NCI-H774 (cell line): ENCODE measurements at places on chromosomes 2 and 18.

DNA sequence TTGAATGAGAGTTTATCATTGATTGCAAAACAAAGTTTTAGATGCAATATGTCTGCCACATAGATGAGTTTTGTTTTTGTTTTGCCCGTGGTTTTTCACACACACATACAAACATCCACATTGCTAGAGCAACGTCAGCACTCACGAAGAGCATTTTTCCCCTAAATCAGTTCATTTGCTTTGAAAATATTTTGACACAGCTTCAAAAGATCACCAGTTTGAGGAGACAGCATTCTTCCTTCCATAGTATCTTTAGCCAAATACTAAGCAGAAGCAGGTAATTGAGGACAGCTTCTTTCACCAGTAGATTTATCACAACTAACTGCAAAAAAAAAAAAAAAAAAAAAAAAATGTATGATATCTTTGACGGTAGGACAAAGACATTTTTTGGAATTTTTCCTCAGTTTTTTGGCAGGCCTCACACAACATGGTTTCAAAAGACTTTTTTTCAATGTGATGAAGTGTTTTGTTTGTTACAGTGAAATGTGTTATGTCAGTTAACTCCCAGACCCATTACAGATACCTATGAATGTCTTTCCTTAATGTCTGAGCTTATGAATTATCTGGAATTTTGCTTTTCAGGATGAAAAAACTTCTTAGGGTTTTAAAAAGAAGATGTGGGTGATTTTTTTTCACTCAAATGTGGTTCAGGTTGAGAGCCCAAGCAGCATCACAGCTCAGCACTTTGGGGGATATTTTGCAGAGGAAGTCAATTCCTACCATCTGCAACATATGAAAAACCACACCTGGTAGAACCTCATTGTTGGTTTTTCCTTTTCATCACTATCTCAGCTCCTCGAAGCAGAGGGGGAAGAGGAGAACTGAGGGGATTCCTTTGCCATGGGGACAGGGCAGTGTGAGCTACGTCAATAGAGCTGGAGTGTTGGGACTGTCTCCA lies 31.6 kb downstream of the AOX1 start:
- DNase-seq, result no peak

GRCh38 chr2:236964291-236964690 lies 121.4 kb upstream of the COPS8 start:
- DNase-seq, result no peak

DNA sequence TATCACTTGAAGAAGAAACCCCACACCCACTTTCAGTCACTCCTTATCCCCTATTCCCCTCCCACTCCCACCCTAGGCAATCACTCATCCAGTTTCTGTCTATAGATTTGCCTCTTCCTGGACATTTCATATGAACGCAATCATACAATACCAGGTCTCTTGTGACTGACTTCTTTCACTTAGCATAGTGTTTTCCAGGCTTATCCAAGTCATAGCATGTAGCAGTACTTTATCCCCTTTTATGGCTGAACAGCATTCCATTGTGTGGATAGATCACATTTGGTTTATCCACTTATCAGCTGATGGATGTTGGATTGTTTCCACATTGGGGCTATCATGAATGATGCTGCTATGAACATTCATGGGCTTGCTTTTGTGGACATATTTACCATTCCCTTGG lies 6.6 kb downstream of the CFAP221 start:
- no peak for DNase-seq

GRCh38 chr2:166246901-166247300 lies 119.1 kb upstream of the SCN1A start:
- DNase-seq, result no peak

DNA sequence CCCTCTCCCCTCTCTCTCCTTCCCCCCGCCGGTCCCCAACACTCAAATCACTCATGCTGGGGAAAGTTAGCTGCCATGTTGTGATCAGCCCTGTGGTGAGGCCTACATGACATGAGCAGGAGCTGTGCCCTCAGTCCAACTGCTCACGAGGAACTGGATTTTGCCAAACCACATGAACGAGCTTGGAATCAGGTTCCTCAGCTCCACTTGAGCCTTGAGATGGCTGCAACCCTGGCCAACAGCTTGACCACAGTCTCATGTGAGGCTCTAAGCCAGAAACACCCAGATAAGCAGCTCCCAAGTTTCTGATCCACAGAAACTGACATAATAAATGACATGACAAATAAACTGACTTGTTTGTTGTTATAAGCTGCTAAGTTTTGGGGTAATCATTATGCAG lies 38.4 kb downstream of the ARL4C start:
- DNase-seq, result no peak

DNA sequence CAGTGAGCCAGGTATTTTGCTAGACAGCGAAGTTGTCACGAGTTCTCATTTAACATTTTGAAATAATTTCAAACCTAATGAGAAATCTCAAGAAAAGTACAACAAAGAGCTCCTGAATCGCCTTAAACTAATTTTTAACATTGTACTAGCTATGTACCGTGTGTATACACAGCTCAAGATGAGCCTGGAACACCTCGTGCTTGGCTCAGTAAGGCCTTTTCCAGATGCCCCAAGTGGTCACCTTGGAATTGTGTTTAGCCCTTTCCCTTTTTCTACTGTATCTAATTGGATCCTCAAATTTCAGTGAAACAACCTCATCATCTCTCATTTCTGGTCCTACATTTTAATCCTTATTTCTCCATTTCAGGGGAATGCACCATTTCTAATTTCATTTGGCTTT lies 7.2 kb downstream of the PTPN4 start:
- DNase-seq, result no peak

DNA sequence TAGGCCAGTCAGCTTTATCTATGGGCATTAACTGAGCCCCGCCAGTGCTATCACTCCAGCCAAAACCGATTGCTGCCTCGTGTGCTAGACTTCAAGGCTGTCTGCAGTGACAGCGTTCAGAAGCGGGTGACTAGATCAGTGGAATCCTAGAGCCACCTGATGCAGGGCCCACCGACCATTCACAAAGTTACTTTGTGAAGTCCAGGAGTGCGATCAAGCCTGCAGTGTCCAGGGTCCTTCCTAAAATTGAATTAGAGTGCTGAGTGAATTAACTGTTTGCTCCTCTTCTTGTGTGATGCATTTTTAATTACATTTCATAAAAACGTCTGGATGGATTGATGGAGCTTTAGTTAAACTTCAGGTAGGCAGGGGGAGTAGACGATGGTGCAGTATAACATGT lies 13.9 kb downstream of the PCARE start:
- DNase-seq, result no peak

GRCh38 chr2:219658196-219658846 lies 30.9 kb downstream of the SLC4A3 start:
- no peak for DNase-seq

DNA sequence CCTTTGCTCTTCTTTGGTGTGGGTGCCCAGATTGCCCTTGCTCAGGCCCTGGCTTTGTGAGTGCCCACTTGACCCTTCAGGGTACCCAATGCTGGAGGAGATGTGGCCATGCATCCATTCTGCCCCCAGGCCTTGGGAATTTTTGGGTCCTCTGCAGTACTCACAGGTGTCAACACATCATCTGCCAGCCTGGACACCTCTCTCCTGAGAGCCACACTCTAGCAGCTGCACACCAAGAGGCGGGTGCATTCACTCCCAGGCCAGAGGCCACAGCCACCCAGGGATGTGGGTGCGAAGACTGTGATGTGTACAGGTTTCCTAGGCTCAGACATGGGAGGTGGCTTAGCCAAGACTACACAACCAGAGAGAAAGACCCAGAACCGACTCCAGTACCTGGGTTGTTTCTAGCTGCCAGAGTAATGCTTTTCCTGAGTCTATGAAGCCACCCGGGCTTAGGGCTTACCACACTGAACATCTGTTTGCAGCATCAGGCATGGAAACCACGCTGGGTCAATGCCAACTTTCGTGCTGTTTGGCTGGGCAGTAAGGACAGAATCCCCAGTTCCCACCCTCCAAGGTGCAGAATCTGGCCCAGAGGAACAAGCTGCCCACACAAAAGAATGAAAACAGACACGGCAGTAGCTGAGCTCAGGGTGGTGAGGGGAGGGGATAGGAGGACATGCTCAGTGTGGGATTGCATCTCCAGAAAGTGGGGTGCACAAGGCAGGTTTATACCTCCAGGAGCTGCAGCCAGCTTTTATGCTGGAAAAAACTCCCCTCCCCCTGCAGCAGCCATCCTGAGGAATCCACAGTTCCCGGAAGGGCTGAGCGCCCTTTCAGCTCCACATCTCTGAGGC lies 40.1 kb downstream of the KCNF1 start:
- no peak for DNase-seq

DNA sequence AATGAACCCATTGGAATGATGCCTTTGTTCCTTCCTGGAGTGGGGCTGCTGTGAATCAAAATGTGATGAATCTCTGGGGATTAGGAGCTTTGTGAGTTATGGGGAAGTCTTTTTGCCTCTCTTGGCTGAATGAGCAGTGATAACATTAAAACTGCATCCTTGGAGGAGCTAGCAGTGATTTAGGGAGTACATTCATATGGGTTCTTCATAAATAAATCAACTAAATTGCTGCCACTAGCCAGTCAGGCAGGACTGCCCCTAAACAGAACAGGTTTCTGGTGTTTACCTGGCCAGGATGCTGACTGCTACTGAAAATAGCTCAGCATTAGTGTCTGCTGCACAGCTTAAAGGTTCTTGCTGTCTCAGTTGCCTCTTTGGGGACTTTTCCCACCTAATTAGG lies 244.5 kb upstream of the MEX3C start:
- no peak for DNase-seq

- no peak for DNase-seq
Observed at GRCh38 chr2:15984368-15985255, 44.3 kb downstream of the MYCN start.

DNA sequence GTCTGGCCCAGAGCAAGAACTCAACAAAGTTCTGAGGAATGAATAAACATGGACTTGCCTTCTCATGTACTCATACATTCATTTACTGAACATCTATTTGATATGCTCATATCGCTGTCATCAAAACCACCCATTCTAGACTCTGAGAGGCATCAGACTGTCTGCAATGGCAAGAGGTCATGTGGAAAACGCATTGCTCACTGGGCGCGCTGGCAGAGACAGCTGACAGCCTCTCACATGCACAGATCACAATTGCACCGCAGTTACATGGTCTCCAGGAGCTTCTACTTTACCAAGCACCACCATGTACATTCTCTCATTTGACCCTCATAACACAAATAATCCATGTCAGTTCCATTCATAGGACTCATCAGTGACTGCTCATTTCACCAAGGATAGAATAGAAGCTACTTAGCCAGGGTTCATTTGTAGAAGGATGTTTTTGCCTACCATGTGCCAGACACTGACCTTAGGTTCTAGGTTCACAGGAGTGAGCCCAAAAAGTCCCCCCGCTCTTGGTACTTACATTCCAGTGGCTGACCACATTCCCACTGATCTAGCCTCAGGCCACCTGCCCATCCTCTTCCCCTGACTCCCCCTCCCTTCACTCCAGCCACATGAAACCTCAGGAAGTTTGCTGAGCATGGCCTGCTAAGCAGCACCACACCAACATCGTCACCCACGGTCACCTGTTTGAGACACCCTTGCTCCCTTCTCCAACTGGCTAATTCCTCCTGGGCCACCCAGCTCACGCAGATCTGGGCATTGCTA lies 6.1 kb downstream of the FAM124B start:
- no peak for DNase-seq

DNA sequence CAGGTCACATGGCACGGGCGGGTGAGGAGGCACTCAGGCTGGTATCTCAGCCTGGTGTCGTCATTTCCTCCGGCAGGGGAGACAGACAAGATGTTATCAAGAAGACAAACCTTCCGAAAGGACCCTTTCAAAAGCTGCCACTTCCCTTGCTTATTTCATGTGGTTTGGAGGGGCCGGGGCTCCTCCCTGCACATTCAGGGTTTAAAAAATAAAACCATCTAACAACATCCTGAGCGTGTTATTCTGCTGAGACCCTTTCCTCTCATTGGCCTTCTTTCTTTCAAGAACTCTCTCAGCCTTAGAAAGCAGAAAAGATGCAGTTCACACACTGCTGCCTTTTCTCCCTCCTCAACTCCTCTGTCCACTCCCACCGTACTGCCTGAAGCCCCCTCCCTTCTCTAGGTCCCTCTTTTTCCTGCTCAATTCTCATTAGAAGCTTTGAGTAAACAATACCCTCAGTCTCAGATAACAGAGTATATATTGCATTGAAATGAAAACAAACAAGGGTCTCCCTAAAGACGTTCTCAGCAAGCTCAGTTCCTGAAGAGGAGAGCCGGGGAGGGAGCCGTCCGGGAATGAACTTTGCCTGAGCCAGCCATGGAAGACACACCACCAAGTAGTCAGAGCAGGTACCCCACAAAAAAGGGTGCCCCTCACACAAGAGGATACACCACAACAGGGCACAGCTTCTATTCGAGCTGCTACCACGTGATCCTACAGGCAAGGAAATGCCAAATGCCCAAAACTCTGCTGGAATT lies 9.7 kb downstream of the SMAD7 start:
- DNase-seq, result no peak

GRCh38 chr18:22559414-22560274 lies 141.9 kb upstream of the CTAGE1 start:
- peak; percentile 17 for DNase-seq

GRCh38 chr2:6352906-6353515 lies 512.7 kb downstream of the CMPK2 start:
- no peak for DNase-seq

DNA sequence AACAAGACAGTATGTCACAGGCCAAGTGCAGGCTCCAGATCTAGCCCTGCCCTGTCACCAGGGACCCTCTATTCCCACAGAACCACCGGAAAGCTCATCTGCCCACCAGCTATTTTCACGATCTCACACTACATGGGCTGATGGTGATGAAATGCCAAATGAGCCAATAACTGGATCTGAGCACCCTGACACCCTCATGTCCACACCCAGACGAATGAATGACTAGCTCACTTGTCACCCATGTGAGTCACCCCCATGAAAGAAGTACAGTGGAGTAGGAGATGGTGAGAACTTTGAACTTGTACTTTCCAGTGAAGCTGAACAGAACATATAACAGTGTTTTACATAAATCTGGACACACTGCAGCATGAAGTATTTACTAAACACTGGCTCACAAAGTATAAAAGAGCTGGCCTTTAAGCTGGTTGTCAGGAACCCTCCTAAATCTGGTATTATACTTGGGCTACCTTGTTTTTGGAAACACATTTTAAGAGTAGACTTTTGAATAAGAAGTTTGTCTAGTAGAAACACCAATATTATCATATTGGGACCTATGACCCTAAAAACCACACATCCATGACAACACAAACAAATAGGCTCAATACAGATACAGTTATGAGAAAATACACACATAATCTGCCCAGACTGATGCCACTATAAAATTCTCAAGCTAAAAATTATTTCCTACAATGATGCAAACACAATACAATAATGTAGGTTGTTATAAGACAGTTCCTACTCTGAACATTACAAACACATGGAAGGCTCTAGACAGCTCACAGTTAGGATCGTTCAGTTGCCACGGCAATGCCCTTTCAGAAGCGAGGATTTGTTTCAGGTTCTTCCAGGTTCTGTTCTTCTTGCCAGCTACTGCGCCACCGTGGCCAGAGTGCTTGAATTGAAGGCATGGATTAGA lies 19.0 kb downstream of the INO80C start:
- no peak for DNase-seq

DNA sequence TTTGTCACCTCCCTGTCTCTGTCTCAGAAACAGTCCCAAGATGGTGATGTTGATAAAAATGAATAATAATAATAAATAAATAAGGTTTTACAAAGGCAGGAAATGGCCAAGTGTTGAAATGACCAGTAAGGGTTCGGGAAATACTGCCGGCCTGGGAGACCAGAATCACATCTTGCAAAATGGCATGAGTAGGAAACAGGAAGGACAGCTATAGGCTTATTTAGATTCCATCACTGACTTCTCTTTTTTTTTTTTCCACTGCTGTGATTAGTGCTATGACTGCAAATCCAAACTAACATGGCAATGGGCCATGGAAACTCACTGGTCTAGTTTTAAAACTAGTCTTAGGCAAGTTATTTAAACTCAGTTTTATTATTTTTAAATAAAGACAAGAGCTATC lies 60.6 kb downstream of the SCN1A start:
- no peak for DNase-seq
